ENCODE measurements at places on chromosomes 6 and 20. TPM values are rescaled to one million over a fixed set of nuclear protein-coding genes. Genes with fewer than 3 reads are reported as not detected.

DNA sequence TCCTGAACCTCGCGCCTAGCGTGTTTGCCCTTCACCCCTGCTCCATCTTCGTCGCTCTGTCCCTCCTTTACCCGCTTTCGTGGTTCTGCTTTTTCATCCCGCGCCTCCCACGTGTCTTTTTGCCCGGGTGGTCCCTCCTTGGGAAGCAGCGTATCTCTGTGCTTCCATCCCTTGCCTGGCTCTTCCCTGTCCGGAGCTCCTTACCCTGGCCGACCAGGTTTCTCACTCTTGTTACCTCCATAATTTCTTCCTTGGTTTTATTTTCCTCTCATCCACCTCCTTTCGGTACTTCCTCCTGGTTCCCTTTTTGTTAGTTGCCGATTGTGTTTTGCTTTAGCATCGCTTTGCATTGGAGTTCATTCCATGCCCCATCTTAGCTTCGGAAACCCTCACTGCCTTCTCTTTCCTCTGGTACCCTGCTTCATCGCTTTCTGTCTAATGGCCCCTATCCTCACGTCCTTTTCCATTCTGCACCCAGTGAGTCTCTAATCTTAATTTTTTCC is 735 bp downstream of the FAM135A start:
- DNase-seq: peak; percentile 36

GRCh38 chr6:21907291-21907690 is 313.7 kb downstream of the SOX4 start:
- DNase-seq: no peak

- no peak for DNase-seq
Measured at GRCh38 chr20:45796337-45797065, 4.7 kb downstream of the DNTTIP1 start.

Gene PABPC1L
- total RNA-seq: 1.8 TPM

Gene PTCRA
- not detected for total RNA-seq

All from M059J (cell line).